Left kidney (tissue), 8 donors: ENCODE measurements at places on chromosomes 7 and 10.

DNA sequence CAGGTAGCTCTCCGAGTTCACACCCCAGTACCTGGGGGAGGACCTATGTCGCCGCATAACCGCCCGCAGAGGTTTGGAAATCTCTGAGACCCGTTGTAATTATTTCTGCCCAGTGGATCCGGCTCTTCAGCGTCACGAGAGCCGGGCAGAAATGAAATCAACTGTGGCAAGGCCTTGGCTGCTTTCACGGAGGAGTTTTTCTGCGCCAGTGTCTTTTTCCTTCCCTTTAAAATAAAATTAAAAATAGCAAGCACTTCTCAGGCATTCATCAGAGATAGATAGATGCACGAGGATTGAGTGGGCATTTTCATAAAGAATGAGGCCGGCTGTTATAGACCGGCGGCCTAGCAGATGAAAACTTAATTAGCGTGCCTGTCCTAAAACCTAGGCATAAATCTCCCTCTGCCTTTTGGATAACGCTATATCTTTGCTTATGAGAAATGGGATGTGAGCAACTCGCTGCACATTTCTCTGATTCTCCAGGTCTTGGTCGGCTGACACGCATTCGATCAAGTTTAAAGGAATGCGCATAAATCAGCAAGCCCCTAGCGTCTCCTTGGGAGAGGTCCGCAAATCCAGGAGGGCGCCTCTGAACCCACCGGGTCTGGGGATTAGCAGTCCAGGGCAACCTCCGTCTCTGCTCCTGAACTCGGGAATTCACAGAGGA lies 6.4 kb downstream of the HOXA13 start:
- no peak for DNase-seq

DNA sequence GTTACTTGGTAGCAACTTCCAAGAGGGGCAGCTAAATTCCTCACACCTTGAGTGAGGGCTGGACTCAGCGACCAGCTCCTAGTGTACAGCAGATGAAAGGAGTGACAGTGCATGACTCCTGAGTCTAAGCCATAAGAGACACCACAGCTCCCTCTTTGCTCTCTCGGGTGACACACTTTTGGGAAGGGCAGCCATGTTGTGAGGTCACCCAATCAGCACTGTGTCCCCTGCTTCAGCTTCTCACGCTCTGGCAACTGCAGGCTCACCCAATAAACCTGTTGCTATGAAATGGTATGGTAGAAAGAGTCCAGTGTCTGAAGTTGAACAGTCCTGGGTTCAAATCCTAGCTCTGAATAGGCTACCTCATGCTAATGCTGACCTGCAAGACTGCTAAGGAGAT lies 20.9 kb downstream of the TMEM130 start:
- no peak for DNase-seq

DNA sequence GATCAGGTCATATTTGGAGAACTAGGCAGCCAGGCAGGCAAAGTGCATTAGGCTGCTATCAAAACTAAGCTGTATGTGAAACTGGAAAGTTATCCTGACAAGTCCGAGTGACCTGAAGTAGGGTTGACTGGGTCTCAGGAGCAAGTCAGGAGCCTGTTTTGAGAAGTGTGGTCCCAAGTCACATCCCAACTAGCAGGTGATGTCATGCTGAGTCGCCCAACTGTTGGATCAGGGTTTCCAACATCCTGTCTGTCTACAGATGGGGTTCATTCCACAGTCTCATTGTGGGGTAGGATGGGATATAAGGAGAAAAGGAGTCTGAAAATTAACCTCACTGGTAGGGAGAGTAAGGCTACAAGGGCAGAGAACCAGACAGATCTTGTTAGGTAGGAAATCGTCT lies 27.0 kb downstream of the SLC26A4 start:
- no peak for DNase-seq

GRCh38 chr10:112883360-112884178 lies 66.5 kb upstream of the TCF7L2 start:
- DNase-seq, result no peak

GRCh38 chr7:140176122-140176701 lies 571 bp downstream of the KDM7A start:
- no peak for DNase-seq

- DNase-seq, result no peak
These were observed 61.7 kb upstream of the CCNY start for GRCh38 chr10:35274498-35275060.

DNA sequence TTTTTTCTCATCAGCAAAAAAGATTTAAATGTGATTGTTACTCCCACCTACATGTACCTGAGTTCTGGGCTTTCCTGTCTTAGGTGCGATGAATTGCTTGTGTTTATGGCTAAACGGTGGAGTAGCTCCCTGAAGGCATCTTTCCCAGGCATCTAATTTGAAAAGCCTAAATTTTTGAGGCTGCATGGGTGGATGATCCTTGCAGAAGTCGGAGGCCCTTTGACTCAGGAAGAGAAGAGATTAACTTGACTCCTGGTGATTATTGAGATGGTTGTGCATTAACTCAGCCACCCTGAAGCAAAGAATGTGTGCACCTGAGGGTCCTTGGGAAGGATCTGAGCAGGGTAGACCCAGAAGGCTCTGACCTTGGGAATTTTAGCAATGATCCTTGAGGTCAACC lies 155.6 kb upstream of the SEMA3C start:
- no peak for DNase-seq

DNA sequence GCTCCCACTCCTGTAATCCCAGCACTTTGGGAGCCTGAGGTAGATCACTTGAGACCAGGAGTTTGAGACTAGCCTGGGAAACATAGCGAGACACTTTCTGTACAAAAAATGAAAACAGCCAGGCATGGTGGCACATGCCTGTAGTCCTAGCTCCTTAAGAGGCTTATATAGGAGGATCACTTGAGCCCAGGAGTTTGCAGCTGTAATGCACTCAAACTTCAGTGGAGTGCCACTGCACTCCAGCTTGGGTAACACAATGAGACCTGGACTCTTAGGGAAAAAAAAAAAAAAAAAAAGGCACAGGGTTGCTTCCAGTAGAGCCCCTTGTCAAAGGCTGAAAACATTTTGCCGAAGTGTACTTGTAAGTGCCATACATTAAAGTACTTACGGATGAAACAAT lies 195.3 kb downstream of the PHTF2 start:
- no peak for DNase-seq

- no peak for DNase-seq
These were observed 145.3 kb downstream of the MAGI2 start for GRCh38 chr7:79308192-79308591.

GRCh38 chr7:111855161-111855841 lies 293.0 kb upstream of the IMMP2L start:
- DNase-seq, result no peak

DNA sequence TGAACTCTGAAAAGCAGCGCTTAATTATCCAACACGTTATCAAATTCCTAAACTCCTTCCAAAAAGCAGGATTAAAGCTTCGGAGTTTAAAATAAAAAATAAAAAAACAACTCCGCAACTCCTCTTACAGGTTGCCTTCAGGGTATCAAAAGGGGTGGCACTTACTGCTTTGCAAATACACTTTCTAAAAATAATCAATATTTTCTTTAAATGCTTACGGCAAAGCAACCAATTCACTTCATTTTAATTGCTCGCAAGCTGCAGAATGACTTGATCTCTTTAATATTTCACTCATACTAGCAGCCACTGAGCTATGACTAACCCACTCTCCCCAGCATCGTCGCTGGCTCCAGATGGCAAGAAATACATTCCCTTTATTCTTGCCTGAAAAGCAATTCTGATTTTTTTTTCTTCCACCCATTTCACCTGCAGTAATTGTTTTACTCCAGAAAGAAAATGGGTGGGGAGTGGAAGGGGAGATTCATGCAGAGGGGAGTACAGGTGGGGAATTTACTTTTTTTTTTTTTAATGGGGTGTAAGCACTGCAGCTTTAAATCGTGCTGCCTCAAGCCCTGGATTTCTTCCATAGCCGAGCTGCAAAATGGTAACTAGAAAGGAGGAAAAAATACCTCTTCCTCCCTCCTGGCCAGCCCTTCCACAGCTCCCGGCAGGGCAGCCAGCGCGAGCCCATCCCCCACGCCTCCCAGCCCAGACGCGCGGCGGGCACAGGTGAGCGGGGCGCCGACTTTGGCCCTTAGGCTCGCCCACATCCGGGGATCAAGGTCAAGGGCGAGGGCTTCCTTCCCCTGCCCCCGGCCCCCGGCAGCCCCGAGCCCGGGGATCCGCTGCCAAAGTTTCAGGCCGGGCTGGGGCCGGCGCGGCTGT lies 54.2 kb upstream of the FHIP2A start:
- no peak for DNase-seq

DNA sequence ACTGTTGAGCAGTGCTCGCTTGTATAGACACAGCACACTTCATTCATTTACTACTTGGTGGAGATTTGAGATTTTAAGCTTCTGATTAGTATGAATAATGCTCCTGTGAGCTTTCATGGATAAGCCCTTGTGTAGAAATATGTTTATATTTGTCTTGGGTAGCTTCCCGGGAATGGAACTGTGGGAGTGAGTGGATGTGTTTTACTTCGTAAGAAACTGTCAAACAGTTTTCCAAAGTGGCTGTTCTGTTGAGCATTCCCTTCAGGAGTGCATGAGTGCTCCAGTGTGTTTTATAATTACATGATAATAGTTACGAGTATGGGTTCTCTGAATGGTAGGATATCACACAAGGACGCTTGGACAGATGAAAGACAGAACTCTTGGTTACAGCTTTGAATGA lies 49.4 kb downstream of the VWC2 start:
- peak; percentile 39 for DNase-seq

- DNase-seq, result no peak
These were observed 284.2 kb downstream of the PRPF18 start for GRCh38 chr10:13871011-13871410.

DNA sequence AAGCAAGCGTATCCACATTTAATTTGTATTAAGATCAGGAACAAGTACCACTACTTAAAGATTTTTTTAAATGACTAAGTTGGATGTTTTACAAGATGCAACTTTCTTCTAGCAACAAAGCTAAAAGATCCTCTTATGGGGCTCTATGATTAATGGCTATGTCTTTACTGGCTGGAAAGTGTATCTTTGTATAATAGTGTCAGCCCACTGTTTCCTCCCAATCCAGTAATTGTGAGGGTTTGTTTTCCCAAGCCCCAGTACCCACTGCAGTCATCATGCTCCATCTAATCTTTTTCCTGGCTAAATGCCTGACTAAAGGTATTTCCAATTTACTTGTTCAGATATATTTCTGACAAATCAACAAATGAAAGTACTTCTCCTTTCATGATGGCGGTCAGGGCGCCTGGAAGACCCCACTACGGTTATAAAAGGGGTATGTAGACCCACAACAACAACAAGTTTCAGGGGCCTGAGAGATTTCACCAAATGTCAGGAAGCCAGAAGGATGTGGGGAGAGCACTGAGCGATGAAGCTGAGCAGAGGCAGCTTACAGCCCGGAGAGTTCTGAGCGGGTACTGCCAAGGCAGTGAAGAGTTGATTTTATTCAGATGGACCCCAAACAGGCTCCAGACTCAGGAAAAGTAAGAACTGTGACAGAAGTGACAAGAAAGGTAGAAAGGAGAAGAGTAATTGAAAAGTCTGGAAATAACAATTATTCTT lies 222.6 kb upstream of the KLF14 start:
- no peak for DNase-seq

GRCh38 chr7:149860821-149861727 lies 12.7 kb upstream of the ATP6V0E2 start:
- DNase-seq, result no peak

DNA sequence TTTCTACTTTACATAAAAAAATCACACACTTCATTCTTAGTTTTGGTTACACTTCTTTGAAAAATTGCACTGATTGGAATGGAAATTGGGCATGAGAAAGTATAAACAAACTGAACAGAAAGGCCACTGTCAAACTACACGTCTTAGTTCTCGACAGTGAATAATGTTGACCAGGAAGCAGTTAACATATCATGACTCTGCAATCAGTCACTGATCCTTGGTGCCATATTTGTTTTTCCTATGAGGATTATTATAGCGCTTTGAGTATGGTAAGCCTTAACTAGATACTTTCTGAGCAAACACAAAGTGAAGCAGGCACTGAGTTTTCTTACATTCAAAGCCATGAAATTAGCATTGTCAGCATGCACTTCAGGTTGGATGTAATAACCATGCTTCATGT lies 495.1 kb upstream of the ANKRD30A start:
- DNase-seq, result no peak

GRCh38 chr7:70142247-70142932 lies 544.1 kb downstream of the AUTS2 start:
- no peak for DNase-seq

GRCh38 chr7:51430480-51431086 lies 114.0 kb upstream of the COBL start:
- DNase-seq, result peak; percentile 66

GRCh38 chr10:99595770-99596465 lies 24.3 kb downstream of the SLC25A28 start:
- peak; percentile 6 for DNase-seq

GRCh38 chr7:28207486-28208158 lies 27.0 kb upstream of the JAZF1 start:
- no peak for DNase-seq

DNA sequence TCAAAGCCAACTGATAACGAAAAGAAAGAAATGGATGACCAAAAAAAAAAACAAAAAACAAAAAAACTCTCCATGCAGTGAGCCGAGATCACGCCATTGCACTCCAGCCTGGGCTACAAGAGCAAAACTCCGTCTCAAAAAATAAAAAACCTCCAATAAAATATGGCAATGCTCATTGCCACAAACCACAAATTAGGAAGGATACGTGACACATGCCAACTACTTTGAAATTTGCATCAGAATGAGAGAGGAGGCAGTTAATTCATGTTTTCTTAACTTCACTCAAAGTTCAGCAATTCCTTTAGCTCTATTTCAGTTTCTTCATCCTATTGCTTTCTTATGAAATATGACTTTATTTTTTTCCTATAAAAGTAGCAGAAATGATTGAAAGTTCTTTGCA lies 398.1 kb upstream of the C7orf33 start:
- no peak for DNase-seq

DNA sequence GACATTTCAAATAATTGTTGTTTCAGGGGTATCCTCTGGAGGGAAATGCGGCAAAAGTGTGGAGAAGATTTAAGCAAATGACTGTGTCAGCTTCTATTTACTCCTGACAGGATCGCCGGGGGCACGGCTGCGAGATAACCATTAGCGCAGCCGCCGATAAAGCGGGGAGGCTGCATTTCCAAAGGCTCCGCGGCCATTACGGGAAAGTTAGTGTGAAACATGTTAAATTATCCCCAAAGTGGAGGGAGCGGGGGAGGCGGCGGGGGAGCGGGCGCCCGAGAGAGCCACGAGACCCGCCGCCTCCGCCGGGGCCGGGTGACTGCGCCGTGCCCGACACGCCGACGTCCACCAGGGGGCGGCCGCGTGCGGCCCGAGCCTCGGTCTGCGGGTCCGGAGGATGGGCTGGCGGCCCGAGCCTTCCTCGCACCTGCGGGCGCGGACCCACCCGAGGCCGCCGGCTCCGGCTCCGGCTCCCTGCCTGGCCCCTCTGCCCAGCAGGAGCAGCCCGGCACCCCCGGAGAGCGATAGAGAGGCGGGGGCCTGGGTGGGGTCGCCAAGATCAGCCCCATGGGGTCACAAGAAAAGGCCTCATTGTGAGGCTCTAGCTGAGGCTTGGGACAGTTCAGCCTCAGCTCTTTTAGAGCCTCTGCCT lies 74.4 kb upstream of the PAX2 start:
- no peak for DNase-seq

- DNase-seq, result no peak
These were observed 148.3 kb upstream of the PHYHIPL start for GRCh38 chr10:59027975-59028655.
